AG10803 (cell line): ENCODE measurements at places on chromosomes 4 and X.

DNA sequence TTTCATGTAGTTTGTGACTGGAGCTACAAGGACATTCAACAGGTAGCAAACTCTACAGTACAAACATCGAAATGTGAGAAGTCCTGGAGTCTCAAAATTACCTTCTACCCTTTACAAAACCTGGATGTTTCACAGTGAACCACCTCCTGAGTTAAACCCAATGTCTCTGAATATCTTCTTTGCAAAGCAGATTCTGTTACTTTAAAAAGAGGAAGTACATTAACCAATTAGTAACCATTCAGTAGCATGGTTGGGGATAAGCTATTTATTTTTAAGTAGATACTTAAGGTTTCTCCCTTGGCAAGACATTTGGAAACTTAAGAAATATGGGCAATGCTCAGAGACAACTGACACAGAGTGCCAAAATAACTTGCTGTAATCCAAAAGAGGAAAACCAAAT is 371.9 kb upstream of the NWD2 start:
- no peak for DNase-seq

DNA sequence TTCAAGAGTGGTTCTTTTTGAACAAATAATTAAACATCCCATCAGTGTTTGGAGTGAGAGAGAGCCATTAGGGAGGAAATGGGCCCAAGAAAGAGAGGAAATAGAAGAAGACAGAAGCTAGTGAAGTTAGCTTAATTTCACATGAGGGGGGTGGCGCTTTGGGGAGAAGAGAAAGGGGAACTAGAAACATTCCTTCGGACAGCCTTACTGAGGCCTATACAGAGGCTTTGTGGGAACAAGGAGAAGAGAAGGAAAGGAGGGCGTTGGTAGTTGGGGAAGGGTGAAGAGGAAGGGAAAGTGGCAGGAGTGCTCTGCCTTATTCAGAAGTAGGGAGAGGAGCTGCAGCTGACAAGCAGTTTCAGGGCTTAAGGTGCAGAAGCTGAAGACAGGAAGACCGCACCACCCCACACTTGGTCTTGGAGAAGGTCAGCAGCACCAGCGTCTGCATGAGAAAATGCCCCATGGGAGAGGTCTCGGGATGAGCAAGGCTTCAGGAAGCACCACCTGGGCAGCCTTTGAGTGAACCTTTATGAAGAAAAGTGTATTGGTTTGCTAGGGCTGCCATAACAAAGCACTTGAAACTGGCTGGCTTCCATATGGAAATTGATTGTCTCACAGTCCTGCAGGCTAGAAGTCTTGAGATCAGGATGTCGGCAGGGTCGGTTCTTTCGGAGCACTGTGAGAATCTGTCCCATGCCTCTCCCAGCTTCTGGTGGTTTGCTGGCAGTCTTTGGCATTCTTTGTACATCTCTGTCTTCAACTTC is 85.1 kb downstream of the KIT start:
- no peak for DNase-seq

GRCh38 chr4:1027915-1028238 is 16.5 kb downstream of the FGFRL1 start:
- no peak for DNase-seq

- peak; percentile 92 for DNase-seq
These were observed 63.8 kb upstream of the STS start for GRCh38 chrX:7083468-7084396.

GRCh38 chrX:136708348-136708747 is 60.4 kb downstream of the CD40LG start:
- no peak for DNase-seq

DNA sequence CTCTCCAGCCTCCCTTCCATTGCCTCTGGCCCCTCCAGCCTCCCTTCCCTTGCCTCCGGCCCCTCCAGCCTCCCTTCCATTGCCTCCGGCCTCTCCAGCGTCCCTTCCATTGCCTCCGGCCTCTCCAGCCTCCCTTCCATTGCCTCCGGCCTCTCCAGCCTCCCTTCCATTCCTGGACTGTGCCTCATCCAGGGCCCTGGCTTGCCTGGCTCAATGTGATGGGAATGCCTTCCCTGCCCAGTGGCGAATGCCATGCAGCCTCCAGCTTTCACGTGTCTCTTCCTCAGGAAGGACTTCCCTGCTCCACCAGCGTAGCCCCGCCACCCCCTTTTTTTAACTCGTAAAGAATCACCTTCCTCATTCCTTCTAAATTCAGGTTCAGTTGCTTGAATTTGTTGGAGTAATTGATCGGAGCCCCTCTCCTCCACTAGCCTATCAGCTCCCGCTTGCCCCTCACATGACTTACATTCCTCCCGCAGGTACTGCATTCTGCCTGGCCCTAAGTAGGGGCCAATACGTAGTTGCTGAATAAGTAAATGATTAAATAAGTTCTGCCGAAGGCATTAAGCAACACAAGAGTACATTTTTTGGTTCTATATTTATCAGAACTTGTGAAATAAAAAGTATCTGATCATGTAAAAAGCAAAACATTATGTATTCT is 30.3 kb downstream of the SORBS2 start:
- no peak for DNase-seq

DNA sequence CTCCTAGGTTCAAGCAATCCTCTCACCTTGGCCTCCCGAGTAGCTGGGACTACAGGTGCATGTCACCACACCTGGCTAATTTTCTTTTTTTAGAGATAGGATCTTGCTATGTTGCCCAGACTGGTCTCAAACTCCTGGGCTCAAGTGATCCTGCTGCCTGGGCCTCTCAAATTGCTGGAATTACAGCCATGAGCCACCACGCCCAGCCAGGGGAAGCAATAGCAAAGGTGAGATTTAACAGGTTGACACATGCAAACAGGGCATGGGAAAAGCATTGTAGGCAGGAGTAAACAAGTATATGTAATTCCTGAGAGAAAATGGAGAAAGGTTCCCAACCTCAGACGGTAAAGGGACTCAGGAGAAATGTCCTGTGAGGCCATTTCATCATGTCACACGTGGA is 33.6 kb upstream of the TBL1X start:
- DNase-seq: no peak

DNA sequence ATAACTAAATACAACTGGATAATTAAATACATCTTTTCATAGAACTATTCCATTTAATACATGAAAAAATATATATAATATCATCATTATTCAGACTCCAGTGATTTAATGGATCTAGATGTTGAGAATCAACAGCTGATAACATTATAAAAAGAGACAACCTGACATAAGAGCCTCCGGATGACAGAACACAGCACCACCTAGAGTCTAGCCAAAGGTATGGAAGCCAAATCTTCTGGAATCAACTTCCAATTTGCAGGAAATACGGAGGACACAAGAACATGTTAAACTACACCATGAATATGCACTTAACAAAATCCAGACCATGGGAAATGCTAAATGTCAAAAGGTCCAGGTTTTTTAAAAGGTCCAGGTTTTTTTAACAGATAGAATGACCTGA is 55.0 kb downstream of the LRBA start:
- DNase-seq: peak; percentile 43

DNA sequence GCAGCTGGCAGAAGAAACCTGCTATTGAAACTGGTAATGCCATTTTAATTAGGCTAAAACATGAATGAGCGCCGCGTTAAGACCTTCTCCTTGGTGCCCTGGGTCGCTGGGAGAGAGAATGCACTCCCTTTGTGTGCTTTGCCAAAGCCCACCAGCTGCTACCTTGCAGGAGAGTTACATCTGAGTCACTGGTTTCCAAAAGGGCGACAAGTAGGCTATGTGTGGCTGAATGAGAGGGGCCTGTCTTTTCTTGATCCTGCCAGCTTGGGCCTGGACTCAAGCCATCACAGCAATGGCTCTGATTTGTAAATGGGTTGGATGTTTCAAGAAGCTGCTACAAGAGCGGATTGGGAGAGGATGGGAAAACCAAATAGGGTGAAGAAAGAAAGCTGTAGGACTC is 81.5 kb downstream of the NHS start:
- DNase-seq: no peak

DNA sequence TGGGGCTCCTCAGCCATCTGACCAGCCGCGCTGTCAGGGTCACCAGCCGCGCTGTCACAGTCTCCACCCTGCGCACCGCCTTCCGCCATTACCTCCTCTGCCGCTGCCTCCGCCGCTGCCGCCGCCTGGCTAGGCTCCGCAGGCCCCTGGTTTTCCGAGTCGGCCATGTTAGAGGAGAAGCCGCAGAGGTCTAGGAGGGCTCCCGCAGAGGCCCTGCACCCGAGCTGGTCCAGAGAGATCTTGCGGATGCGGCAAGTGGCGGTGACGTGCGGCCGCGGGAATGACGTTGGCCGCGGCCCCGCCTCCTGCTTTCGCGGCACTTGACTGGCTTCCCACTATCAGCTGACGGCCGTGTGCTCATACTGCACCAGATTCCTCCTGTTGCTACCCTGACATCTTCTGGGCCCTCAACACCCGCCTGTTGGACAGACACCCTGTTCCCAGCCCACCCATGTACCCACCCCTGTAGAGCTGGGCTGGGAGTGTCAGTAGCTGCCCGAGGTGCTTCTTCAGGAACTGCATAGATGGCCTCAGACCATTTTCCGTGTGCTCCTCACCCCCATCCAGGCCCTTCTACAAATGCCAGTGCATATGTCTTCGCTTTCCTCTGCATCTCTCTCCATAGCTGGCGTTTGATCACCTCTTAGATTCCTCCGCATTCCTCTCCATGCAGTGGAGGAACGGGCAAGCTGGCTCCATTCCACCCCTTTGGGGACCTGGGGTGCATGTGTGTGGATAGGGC is at the start of gene NAP1L5:
Gene NAP1L5 (minus strand): TSS at position 242 of the 742 bp plus-strand sequence. CDS start 75 bp downstream, at position 167.
- peak; percentile 67 for DNase-seq

DNA sequence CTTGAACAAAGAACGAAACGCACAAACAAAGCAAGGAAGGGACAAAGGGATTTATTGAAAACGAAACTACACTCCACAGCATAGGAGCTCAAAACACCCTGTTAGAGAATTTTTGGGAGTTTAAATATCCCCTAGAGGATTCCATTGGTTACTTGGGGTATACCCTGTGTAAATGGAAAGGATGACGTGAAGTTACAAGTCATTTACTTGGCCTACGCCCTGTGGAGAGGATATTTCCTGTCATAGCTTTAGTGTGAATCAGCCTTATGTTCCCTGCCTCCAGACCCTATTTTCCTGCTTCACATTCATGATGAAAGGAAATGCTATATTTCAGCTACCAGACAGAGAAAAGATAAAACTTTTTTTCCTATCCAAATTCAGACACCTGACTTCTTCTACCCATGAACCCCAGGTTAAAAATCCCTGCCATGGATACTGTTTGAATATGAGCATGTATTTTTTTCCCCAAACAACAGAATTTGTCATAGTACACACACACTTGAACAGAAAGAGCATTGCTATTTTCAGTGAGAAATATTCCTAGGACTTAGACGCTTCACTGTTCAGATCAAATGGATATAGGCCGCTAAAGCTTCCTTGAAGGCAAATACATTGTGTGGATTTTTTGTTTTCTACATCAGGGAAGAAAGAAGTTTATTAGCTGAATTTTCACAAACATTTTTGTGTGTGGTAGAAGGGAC is 20.4 kb downstream of the PIN4 start:
- peak; percentile 76 for DNase-seq

GRCh38 chr4:20256381-20256881 is 4.7 kb downstream of the SLIT2 start:
- no peak for DNase-seq

- no peak for DNase-seq
These were observed 91.8 kb downstream of the PLAC1 start for GRCh38 chrX:134566506-134566905.

GRCh38 chr4:128381748-128382559 is 94.3 kb upstream of the PGRMC2 start:
- DNase-seq: no peak
